Neural progenitor cell (in vitro differentiated cells): ENCODE measurements at places on chromosomes 5 and 9. TPM values are rescaled to one million over a fixed set of nuclear protein-coding genes. Genes with fewer than 3 reads are reported as not detected.

GRCh38 chr9:124676159-124676551 lies 95.0 kb downstream of the NR6A1 start:
- H3K36me3 ChIP-seq = no peaks in the 10 kb centered on the region
- no peaks in the 10 kb centered on the region for H3K4me1 ChIP-seq
- no peak overlapping the region for H3K27ac ChIP-seq
- no peaks in the 10 kb centered on the region for H3K27me3 ChIP-seq
- no peak for DNase-seq

DNA sequence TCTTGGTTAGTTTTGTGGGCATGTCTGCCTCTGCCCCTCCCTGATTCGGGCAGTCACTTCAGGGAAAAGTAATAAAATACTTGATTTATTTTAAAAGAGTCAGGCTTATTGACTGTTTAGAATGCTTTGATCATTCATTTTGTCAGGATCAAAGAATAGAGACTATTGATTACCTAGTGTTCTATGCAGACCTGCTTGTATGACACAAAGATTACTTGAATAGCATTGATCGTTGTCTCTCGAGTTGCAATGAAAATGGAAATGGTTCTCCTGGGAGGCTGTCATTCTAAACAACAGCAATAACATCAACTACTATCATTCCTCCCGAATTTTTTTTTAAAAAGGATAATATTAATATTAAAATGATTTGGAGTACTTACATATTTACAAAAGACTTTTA lies 133.2 kb upstream of the DMAC1 start:
- H3K36me3 ChIP-seq = no peaks in the 10 kb centered on the region
- no peaks in the 10 kb centered on the region for H3K4me1 ChIP-seq
- no peak overlapping the region for H3K4me3 ChIP-seq
- DNase-seq = no peak
- no peaks in the 10 kb centered on the region for H3K27me3 ChIP-seq

The CAVIN4 gene
- 6.1 and 8.8 TPM in 2 replicates for total RNA-seq

GRCh38 chr5:111984044-111984443 lies 227.1 kb upstream of the NREP start:
- DNase-seq = no peak
- H3K27ac ChIP-seq = no peak overlapping the region
- H3K36me3 ChIP-seq = no peaks in the 10 kb centered on the region
- no peaks in the 10 kb centered on the region for H3K27me3 ChIP-seq

The PAX5 gene
- total RNA-seq = 0.06 TPM in 1 of 2 replicates, not detected in the other

The LHX3 gene
- total RNA-seq = not detected in 2 replicates

GRCh38 chr9:114396558-114397218 lies 8.9 kb upstream of the AKNA start:
- peak overlapping the region; percentile 65 for H3K4me3 ChIP-seq
- no peaks in the 10 kb centered on the region for H3K36me3 ChIP-seq
- DNase-seq = peak; percentile 54
- no peaks in the 10 kb centered on the region for H3K27me3 ChIP-seq

The GDF9 gene
- total RNA-seq = 0.46 and 0.82 TPM in 2 replicates

GRCh38 chr9:128372188-128372641 lies 1.0 kb downstream of the URM1 start:
- DNase-seq = no peak
- no peaks in the 10 kb centered on the region for H3K36me3 ChIP-seq
- peak overlapping the region; percentile 79 for H3K4me3 ChIP-seq
- H3K27me3 ChIP-seq = peaks cover 35% of the 10 kb centered on the region
- peaks cover 4% of the 10 kb centered on the region for H3K4me1 ChIP-seq
- no peak overlapping the region for H3K27ac ChIP-seq

- peaks cover 43% of the 10 kb centered on the region for H3K36me3 ChIP-seq
- DNase-seq = peak; percentile 70
- no peak overlapping the region for H3K4me3 ChIP-seq
- no peaks in the 10 kb centered on the region for H3K4me1 ChIP-seq
- H3K27me3 ChIP-seq = no peaks in the 10 kb centered on the region
Observed at GRCh38 chr5:132883261-132883834, 9.9 kb downstream of the LEAP2 start.

The ZDHHC11B gene
- total RNA-seq = 0.25 and 0.60 TPM in 2 replicates

The MUSK gene
- 0.22 and 0.24 TPM in 2 replicates for total RNA-seq

DNA sequence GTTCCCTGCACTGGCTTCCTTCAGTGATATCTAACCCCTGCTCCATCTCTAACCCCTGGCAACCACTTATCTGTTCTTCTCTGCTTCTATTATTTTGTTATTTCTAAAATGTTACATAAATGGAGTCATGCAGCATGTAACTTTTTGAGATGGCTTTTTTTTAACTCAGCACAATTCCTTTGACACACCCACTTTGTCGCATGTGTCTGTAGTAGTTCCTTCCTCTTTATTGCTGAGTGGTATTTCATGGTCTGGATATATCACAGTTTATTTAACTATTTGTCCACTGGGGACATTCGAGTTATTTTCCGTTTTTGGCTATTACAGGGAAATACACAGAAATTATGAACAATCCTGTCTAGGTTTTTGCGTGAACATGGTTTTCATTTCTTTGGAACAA lies 200.2 kb downstream of the TRIO start:
- no peak overlapping the region for H3K4me3 ChIP-seq
- no peaks in the 10 kb centered on the region for H3K27me3 ChIP-seq
- H3K4me1 ChIP-seq = peaks cover 33% of the 10 kb centered on the region
- no peak for DNase-seq

DNA sequence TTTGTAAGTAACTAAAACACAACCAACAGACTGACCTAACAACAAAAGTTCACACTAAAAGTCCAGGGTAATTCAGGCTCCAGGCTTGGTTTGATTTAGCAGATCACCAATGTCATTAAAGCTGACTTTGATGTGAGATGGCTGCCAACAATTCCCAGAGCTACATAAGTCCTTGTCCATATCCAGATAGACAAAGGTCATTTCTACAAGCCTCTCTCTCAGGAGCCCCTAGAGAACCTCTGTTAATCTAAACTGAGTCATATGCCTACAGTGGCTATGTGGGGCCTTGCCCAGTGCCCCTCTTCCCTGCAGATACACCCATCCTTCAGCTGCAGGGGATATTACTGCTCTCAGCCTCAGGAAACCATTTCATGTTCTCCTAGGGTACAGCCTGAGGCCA lies 18.2 kb upstream of the ANP32B start:
- DNase-seq = no peak
- H3K4me1 ChIP-seq = no peaks in the 10 kb centered on the region

GRCh38 chr9:137161558-137162486 lies 8.0 kb downstream of the LRRC26 start:
- H3K4me3 ChIP-seq = no peak overlapping the region
- H3K36me3 ChIP-seq = no peaks in the 10 kb centered on the region
- H3K27ac ChIP-seq = no peak overlapping the region
- H3K4me1 ChIP-seq = peaks cover 8% of the 10 kb centered on the region
- DNase-seq = no peak

The ZNF454 gene
- total RNA-seq = 0.22 TPM in 1 of 2 replicates, not detected in the other

The CLIC3 gene
- total RNA-seq = not detected in 2 replicates

DNA sequence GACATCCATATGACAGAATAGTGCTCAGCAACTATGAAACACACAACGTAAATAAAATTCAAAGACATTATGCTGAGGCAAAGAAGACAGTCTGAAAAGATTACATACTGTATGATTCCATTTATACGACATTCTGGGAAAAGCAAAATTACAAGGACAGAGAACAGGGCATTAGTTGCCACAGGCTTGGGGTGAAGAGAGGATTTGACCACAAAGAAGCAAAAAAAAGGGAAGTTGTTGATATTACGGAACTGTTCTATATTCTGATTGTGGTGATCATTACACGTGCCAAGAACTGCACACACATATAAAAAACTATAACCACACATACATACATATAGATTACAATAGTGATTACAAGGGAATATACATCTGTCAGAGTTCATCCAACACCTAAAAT lies 24.1 kb downstream of the CDK5RAP2 start:
- peaks cover 10% of the 10 kb centered on the region for H3K36me3 ChIP-seq
- H3K4me1 ChIP-seq = no peaks in the 10 kb centered on the region
- no peaks in the 10 kb centered on the region for H3K27me3 ChIP-seq
- no peak overlapping the region for H3K27ac ChIP-seq

DNA sequence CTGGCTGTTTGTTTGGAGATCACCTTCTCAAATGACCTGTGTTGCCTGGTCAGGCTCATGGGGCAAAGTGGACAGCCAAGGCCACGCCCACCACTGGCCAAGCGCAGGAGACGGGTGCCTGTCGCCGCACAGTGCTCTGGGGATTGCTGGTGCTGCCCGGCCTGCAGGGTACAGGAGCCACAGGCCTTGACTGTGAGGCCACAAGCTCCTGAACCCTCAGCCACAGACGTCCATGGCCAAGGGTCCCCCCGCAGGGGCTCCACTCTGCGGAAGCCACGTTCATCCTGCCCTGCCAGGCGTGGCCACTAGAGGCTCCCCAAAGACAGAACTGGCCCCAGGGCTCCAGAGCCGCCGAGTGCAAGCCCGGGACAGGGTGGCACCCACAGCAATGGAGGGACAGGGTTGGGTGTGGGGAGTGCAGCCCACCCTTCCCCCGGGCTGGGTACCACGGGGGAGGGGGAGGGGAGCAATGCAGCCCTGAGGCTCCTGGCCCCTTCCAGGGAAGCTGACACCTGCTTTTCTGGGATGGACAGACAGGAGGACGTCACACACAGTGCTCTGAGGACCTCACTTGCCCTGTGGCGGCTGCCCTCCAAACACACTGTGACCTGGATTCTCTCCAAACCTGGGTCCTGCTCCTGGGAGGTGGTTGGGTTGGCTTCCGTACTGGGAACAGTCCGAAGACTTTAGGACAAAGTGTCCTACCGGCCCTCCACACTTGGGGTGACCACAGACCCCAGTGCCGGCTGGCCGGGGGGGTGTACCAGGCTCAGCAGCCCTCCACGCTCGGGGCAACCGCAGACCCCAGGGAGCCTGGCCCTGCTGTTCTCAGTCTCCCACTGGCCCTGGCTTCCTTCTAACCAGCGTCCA lies 21.5 kb downstream of the TPPP start:
- no peak overlapping the region for H3K4me3 ChIP-seq
- H3K4me1 ChIP-seq = peaks cover 8% of the 10 kb centered on the region
- DNase-seq = peak; percentile 78
- no peaks in the 10 kb centered on the region for H3K36me3 ChIP-seq
- H3K27ac ChIP-seq = no peak overlapping the region
- H3K27me3 ChIP-seq = peaks cover 32% of the 10 kb centered on the region

GRCh38 chr5:171310819-171311321 lies 1.8 kb downstream of the TLX3 start:
- H3K27me3 ChIP-seq = peaks cover 100% of the 10 kb centered on the region
- H3K4me1 ChIP-seq = peaks cover 19% of the 10 kb centered on the region
- no peak for DNase-seq
- H3K36me3 ChIP-seq = no peaks in the 10 kb centered on the region
- peak overlapping the region; percentile 41 for H3K4me3 ChIP-seq
- H3K27ac ChIP-seq = no peak overlapping the region

- H3K4me1 ChIP-seq = no peaks in the 10 kb centered on the region
- no peaks in the 10 kb centered on the region for H3K27me3 ChIP-seq
- no peak overlapping the region for H3K27ac ChIP-seq
- H3K4me3 ChIP-seq = no peak overlapping the region
Observed at GRCh38 chr9:90884178-90884577, 82.6 kb downstream of the SYK start.

The SNCAIP gene
- 4.8 and 5.4 TPM in 2 replicates for total RNA-seq

DNA sequence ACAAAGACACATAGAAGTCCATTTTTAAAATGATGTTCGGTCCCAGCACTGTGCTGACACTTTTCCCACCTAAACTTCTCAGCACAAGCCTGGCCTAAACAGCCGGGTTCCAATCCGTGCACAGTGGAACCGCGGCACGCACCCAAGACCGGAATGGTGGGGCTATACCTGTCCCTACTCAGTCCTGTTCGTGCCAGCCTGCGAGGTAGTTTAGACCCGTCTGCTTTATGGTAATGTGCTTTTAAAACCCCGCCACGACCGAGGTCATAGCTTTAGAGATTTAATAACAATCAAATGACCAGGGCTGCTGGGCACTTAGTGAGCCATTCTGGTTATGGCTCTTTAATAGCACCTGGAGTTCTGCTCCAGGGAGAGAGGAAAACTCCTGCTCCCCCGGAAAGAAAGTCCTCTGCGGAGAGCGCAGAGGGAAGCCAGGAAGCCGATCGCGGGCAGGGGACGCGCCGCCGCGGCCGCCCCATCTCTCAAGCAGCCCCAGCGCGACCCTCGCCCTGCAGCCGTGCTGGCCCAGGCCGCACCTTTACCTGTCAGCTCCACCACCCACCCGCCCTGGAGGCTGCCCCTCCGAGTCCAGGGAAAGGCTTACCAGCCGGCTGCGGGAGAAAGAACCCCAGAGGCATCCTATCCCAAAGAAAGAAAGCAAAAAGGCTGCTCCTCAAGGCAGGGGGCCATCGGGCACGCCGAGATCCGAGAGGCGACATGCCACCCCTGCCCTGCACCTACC lies 511 bp downstream of the ARL15 start:
- peak overlapping the region; percentile 91 for H3K4me3 ChIP-seq
- H3K4me1 ChIP-seq = peaks cover 22% of the 10 kb centered on the region
- peaks cover 35% of the 10 kb centered on the region for H3K27me3 ChIP-seq
- H3K27ac ChIP-seq = no peak overlapping the region
- DNase-seq = peak; percentile 45

DNA sequence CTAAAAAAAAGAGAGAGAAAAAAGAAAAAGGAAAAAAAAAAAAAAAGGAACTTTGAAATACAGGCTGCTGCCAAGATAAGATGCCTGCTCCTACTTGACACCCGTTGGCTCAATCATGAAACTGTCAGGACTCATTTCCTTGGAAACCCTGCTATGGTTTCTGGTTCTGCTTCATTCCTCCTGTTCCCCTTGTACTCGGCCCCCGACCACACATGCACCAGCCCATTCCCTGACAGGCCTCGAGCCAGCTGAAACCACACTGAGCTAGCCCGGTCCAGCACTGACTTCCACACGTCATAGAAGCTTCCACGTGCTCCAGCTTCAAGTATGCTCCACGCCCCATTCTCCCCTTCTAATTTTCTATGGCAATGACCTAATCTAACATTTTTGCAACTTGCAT lies 93.2 kb downstream of the MYO10 start:
- no peak overlapping the region for H3K27ac ChIP-seq
- DNase-seq = no peak
- H3K36me3 ChIP-seq = no peaks in the 10 kb centered on the region
- no peak overlapping the region for H3K4me3 ChIP-seq
- H3K27me3 ChIP-seq = no peaks in the 10 kb centered on the region

- no peaks in the 10 kb centered on the region for H3K27me3 ChIP-seq
- no peak overlapping the region for H3K4me3 ChIP-seq
- H3K36me3 ChIP-seq = no peaks in the 10 kb centered on the region
- peak; percentile 86 for DNase-seq
- H3K27ac ChIP-seq = no peak overlapping the region
Observed at GRCh38 chr9:82466616-82467260, 478.2 kb downstream of the SPATA31D1 start.

The TMEM8B gene
- 4.8 and 11.2 TPM in 2 replicates for total RNA-seq

DNA sequence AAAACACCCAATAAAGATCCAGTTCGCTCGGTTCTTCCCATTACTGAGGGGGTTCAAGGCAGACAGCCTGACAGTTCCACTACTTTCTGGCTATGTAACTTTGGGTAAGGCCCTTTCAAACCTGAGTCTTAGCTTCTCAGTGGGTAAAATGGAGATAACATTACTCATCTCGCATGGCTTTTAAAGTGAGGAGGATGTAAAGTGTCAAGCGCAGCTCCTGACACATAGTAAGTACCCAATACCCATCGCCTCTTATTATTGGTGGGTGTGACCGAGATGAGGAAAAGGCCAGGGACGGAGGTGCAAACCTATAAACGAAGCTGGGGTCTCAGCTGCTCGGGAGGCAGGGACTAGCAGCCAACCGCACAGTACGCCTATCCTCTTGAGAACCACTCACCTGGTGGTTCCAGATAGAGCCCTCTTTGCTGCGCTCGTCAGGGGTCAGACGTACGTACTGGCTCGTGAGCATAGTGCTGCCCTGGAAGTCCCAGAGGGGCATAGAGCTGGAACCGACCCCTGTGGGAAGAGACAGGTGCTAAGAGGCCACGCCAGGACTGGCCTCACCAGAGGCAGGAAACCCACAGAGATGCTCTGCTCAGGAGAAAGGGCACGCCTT lies 584 bp downstream of the LMAN2 start:
- H3K27me3 ChIP-seq = peaks cover 9% of the 10 kb centered on the region
- peak overlapping the region; percentile 80 for H3K4me3 ChIP-seq
- peaks cover 4% of the 10 kb centered on the region for H3K36me3 ChIP-seq
- no peak overlapping the region for H3K27ac ChIP-seq
- peaks cover 12% of the 10 kb centered on the region for H3K4me1 ChIP-seq

The OGN gene
- not detected in 2 replicates for total RNA-seq
